ENCODE measurements at places on chromosomes 6 and 20.
A peak's percentile ranks its signal among the peaks of the same experiment; 100 is the strongest.

DNA sequence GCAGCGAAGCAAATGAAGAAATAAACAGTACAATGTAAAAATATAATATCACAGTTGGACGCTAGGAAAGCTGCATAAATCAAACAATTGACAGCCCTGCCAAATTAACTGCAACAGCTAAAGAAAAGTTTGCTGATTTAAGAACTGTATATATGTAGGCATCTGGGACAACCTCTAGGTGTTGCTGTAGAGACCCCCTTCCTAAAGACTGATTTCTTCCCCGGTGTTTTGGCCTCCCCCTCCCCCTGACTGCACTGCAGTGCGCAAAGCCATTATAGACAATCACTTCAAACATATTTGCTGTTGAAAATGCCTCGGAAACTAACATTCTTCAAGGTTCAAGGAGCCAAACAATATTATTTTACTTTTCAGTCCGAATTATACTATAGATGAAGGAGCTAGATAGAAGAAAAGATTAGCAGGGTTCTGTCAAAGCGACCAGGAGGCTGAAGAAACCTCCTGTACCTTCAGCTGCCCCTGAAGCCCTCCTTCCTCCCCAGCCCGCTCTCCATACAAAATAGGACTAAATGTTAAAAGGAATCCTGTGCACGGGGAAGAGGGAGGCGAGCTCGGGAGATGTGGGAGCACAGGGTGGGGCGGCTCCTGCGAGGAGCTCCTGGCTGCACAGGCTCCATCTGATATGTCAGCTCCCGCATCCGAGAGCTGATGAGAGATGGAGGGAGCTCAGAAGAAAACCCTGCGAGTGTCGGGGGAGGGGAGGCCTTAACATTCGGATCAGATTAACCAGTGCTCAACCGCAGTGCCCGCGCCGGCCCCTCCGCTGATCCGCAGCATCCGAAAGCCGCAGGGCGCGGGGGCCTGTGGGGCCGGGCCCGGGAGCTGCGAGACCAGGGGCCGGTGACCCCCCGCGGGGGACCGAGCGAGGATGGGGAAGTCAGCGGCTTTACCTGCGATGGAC is 822 bp downstream of the ELOVL4 start:
- peak; percentile 6 for DNase-seq

DNA sequence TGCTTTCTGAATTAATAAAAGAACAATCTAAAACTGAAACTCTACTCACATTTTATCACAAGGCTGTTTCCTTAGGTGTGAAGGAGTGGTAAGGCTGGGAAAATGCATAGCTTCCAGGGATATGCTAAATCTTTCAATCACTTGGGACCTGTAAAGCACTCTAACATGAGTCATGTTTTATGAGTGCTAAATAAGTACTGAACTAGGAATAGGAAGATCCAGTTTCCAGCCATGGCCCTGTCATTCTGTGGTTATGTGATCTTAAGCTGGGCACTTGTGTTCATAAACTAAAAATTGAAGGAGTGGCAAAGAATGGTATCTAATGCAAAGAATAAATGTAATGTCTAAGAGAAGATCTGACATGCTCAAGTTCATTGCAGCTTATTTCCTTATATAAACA is 6.1 kb upstream of the TMEM200A start:
- DNase-seq, result no peak

GRCh38 chr6:158290659-158291058 is 21.6 kb upstream of the TULP4 start:
- no peak for DNase-seq

DNA sequence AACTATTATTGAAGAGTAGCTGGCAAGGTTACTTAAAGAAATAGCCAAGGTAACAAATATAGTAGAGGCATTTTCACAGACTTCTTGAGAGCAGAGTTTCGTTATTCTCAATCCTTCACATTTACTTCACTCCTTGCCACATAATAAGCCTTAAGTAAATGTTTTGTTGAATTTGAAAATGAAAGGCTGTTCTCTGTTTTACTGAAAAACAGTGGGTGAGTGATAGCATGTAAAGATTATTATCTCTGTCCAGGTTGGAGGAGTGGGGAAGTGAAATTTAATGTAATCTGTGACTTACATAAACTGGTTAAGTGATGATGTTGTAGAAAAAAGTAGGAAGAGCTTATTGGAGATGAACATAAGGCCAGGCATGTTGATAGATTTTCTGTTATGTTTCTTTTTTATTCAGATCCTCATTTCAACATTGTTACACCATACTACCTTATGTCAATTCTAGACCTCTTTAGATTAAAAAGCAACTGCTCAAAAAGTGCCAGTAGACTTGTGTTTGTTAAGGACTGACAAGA is 55.0 kb downstream of the QKI start:
- no peak for DNase-seq

GRCh38 chr6:119170447-119171087 is 92.1 kb upstream of the FAM184A start:
- DNase-seq, result no peak

- DNase-seq, result no peak
Measured at GRCh38 chr6:13304101-13304500, 24.2 kb downstream of the TBC1D7 start.

GRCh38 chr6:16199804-16200203 is 38.6 kb upstream of the GMPR start:
- no peak for DNase-seq

DNA sequence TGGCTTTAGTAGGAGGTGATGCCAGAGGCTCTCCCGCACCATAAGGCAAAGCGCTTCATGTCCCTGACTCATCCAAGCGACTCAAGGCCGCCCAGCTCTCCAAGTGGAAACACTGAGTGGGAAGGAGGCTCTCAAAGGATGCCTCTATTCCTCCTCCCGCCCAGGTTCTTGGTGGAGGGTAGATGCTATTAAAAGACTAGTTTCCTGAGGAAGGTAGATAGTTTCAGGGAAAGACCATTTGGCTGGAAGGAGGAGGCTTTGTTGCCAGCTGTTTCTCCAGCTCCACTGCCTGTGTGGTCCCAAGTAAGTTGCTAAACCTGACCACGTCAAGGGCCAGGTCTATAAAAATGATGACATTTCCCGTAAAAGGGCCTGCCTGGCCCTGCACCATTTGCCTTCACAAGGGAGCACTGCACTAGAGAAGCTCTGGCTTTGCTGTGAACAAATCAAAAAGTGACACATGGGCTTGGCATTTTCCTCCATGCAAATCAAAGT is 48.2 kb downstream of the GMDS start:
- no peak for DNase-seq

DNA sequence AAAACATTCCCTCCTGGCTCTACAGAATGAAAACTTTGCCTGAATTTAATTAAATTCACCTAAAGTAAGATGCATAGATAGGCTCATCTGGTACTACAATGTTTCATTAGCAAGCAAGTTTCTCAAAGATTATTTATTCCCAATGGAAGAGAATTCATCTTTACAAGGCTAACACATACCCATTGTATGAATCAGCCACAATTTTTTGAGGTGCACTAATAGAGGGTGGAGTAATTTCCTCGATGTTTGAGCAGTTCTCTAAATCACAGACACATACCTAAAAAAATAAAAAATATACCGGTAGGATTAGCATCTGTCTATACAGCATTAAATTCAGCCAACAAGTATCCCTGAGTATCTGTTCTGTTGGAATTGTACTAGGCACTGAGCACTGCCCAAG is 32.7 kb downstream of the ROS1 start:
- no peak for DNase-seq

DNA sequence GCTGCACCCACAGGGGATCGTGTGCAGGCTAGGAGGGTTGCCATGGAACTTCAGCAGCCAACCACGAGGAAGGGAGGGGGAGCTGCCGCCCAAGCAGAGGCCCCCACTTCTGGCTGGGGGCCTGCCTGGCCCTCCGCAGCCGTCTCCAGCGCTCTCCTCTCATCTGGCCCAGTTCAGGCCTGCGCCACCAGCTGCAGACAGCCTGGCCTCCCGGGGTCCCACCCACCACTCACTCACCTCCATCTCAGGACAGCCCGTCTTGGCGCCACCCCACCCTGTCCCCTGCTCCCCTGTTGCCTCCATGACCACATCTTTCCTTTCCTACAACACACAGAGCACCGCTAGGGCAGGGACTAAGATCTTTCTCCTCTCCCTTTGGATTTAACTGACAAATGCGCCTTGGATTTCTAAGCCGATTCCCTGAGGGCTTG is 98.7 kb downstream of the ANKRD60 start:
- DNase-seq, result no peak

DNA sequence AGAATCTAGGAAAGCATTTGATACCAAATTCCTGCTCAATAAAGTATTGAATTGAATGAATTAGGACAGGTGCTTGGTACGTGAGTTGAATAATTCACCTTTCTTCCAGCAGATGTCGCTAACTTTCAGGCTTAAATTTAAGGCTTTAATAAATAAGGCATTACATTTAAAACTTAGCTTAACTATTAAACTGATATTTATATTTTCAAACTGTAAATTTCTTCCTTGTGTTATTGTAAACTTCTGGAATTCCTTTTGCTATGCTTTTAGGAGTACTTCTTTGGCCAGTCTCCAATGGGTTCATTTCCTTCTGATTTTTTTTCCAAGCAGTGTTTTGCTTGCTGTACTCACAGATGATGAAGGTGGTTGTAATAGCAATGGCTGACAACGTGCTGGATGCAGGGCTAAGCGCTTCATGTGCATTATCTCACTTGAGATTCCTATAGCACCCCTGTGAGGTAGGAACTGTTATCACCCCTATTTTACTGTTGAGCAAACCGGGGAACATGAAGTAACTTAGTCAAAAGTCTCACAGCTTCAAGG is 71.3 kb upstream of the SLC2A12 start:
- no peak for DNase-seq
